NCI-H748 treated with DMSO at 0.1 percent for 48 hours (cell line): ENCODE measurements at places on chromosomes 7 and 10.

DNA sequence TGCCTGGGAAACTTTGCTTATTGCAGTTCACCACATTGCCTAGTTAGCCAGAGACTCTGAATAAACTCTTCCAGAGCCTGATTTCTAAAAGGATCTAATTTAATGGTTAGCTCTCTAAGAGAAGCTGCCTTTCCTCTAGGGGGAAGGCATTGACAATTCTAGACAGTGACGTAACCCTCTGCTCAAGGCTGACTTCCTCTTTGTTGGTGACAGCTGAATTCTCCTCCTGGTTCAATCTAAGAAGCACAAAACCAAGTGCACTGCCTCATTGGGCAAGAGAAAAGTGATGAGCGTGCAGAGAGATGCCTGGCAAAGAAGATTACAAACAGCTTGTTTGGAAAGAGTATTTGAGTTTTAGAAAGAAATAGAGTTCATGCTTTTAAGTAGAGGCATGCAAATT, 102.7 kb downstream of the MACC1 start:
- DNase-seq: no peak

DNA sequence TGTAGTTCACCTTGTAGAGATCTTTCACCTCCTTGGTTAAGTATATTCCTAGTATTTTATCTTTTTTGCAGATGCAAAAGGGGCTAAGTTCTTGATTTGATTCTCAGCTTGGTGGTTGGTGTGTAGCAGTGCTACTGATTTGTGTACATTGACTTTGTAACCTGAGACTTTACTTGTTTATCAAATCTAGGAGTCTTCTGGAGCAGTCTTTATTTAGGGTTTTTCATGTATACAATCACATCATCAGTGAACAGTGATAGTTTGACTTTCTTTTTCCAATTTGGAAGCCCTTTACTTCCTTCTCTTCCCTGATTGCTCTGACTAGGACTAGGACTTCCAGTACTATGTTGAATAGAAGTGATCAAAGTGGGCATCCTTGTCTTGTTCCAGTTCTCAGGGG, 33.8 kb downstream of the GPR22 start:
- no peak for DNase-seq

GRCh38 chr10:44261710-44262455, 123.0 kb downstream of the CXCL12 start:
- DNase-seq: no peak

DNA sequence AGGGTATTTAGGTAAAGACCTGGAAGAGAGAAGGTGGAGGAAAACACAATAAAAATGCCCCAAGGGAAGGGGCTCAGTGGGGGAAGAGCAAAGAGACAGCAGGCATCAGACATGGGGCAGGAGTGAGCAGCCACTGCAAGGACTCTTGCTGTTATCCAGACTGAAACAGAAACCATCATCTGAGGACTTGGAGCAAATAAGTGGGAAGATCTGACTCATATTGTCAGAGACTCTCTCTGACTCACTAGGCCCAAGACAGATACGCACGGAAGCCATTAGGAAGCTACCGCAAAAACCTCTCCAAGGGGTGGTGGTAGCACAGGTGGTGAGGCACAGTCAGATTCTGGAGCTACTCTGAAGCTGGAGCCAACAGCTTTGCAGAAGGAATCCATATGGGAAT, 110.7 kb downstream of the RNF32 start:
- no peak for DNase-seq

- no peak for DNase-seq
These were observed 21.8 kb downstream of the STAM start for GRCh38 chr10:17665747-17666146.

DNA sequence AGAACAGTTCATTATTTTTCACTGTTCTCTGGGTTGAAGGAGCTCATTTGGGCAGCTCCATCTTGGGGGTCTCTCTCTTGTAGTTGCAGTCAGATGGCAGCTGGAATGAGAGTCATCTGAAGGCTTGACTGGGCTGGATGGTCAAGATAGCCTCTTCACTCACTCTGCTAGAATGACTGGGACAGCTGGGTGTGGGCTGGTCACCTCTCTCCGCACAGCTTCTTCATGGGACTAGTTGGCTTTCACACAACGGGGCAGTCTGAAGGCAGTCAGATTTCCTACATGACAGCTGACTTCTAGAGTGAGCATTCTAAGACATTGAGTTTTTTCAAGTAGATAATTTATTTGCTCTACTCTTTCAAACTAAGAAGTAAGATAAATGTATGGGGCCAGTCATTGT, 13.1 kb downstream of the PLEKHA1 start:
- DNase-seq: no peak

DNA sequence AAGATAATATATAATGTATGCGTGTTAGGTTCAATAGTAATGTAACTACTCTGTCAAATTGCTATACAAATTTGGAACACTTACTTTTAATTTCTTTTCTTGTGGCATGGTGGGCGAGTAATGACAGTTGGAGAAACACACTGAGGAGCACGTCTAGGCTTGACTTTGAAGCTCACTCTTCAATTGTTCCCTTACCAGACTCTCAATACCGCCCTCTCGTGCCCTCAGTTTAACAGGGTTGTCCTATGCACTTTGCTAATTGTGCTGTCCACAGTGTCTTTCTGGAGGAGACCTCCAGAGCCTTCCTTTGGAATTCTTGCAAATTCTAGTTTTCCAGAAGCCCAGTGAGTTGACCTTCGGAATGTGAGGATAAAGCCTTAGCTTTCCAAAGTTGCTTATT, 107.2 kb upstream of the RELN start:
- no peak for DNase-seq

- DNase-seq: no peak
These were observed 45.3 kb downstream of the GRID2IP start for GRCh38 chr7:6505685-6506559.

GRCh38 chr7:96527133-96527827, 182.4 kb downstream of the SEM1 start:
- DNase-seq: no peak

- DNase-seq: no peak
These were observed 143.5 kb downstream of the ADCY1 start for GRCh38 chr7:45717537-45718235.
